ENCODE measurements at places on chromosomes 5 and 9. TPM values are rescaled to one million over a fixed set of nuclear protein-coding genes. Genes with fewer than 3 reads are reported as not detected.
A peak's percentile ranks its signal among the peaks of the same experiment; 100 is the strongest.

The POC5 gene
- total RNA-seq, result 13.0 TPM

DNA sequence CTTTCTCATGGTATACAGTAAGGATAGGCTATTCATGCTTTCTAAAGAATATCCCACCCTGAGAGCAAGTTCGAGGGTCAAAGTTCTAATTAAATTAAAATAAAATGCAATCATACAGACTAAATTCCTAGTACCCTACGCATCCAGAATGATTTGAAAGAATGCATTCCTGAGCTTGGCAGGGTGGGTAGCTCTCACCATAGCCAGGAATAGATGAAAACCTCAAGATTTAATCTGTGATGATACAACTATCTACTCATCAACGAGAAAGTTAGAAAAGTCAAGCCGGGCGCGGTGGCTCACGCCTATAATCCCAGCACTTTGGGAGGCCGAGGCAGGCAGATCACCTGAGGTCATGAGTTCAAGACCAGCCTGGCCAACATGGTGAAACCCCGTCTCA lies 32.3 kb downstream of the SERINC5 start:
- H3K36me3 ChIP-seq, result peaks cover 3% of the 10 kb centered on the region
- H3K27ac ChIP-seq, result no peak overlapping the region
- H3K4me1 ChIP-seq, result peaks cover 6% of the 10 kb centered on the region
- no peaks in the 10 kb centered on the region for H3K27me3 ChIP-seq
- H3K4me3 ChIP-seq, result no peak overlapping the region

The C6 gene
- total RNA-seq, result not detected

DNA sequence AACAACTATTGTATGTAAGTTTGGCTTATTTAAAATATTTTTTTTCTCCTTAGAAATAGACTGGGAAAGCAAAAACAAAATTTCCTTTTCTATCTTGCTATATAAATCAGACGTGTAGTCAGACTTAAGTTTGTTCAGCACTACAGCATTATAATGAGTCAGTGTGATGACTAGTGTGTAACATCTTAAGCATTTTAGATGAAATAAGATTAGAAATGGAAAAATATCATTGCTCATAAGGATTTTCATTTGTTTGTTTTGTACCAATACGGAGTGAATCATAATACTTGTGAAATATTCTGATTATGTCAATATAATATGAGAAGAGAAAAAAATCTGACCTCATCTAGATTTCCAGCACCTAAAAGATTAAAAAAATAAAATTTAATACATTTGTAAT lies 64.7 kb upstream of the RICTOR start:
- no peaks in the 10 kb centered on the region for H3K27me3 ChIP-seq
- DNase-seq, result no peak
- no peaks in the 10 kb centered on the region for H3K4me1 ChIP-seq
- no peak overlapping the region for H3K27ac ChIP-seq

The SIT1 gene
- total RNA-seq, result 1.3 TPM

GRCh38 chr5:23612701-23613100 lies 105.3 kb downstream of the PRDM9 start:
- no peaks in the 10 kb centered on the region for H3K4me1 ChIP-seq
- DNase-seq, result no peak
- no peak overlapping the region for H3K4me3 ChIP-seq
- H3K27me3 ChIP-seq, result no peaks in the 10 kb centered on the region
- H3K27ac ChIP-seq, result no peak overlapping the region

- peaks cover 3% of the 10 kb centered on the region for H3K4me1 ChIP-seq
- no peak overlapping the region for H3K4me3 ChIP-seq
- no peak for DNase-seq
- H3K27ac ChIP-seq, result no peak overlapping the region
- no peaks in the 10 kb centered on the region for H3K36me3 ChIP-seq
- no peaks in the 10 kb centered on the region for H3K27me3 ChIP-seq
These were observed 46.2 kb downstream of the F2RL2 start for GRCh38 chr5:76576996-76577395.

GRCh38 chr5:50967563-50968355 lies 301.3 kb downstream of the PARP8 start:
- H3K27ac ChIP-seq, result no peak overlapping the region
- peak; percentile 48 for DNase-seq
- peaks cover 76% of the 10 kb centered on the region for H3K27me3 ChIP-seq
- H3K4me3 ChIP-seq, result peak overlapping the region; percentile 81

DNA sequence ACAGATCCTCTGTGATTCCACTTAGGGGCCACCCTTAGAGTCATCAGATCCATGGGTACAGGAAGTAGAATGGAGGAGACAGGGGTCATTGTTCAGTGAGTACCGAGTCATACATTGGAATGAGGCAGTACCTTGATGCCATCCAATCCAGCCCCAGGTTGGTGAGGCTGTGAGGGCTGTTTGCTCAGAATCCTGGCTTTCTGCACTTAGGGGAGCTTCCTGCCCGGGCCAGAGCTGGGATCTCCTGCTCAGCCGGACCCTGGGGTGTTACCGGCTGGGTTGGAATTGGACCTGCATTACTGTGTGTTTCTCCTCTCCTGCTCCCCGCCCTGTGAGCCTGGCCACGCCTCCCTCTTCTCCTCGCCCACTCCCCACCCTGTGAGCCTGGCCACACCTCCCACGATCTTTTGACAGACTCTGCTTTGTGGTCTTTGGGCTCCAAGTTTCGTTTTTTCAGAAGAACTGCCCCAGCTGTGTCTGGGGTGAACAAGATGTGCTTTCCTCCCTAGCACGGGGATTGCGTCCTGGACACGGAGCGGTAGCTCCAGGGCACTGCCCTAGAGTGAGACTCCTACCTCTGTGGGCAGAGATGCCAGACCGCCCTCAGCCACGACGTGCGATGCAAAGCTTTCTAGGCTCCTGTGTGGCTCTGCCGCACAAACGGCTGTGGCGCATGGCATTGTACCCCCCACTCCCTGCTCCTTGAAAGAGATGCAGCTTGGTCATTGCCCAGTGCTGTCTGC lies 15.4 kb downstream of the TRAF2 start:
- no peak overlapping the region for H3K4me3 ChIP-seq
- H3K36me3 ChIP-seq, result peaks cover 38% of the 10 kb centered on the region
- H3K4me1 ChIP-seq, result no peaks in the 10 kb centered on the region
- H3K27ac ChIP-seq, result no peak overlapping the region
- DNase-seq, result peak; percentile 28
- no peaks in the 10 kb centered on the region for H3K27me3 ChIP-seq

DNA sequence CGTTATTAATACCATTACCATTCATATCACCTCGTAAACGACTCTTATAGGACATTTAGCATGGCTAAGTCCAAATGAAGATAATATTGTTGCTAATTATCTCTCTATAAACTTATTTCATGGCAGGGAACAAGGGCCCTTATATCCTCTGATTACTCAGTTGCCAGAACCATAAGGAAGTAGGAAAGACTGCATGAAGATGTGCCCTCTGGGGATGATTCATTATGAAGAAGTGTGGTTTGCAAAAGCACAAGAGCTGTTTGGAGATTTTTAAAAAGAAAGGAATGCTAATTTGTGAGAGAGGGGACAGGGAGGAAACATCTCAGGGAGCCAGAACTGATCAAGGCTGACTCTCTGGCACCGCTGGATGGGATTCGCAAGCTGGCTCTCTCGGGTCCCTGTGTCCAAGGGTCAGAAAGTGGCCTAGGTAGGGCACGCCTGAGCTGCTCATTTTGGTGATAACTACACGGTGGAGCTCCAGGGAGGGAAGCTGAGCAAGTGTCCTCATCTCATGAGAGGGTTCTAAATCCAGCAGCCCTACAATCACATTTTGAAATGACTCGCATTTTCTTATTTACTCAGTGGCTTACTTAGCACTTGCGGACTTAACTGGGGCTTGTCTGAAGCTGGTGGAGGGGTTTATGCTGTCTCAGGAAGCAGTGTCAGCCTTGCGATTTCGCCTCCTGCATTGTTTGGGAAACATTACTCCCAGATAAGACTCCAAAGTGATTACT lies 136.8 kb downstream of the C5orf15 start:
- H3K27me3 ChIP-seq, result no peaks in the 10 kb centered on the region
- no peaks in the 10 kb centered on the region for H3K4me1 ChIP-seq
- no peaks in the 10 kb centered on the region for H3K36me3 ChIP-seq

The CTSL gene
- total RNA-seq, result 33.4 TPM

- no peaks in the 10 kb centered on the region for H3K27me3 ChIP-seq
- no peak overlapping the region for H3K4me3 ChIP-seq
- DNase-seq, result no peak
- H3K36me3 ChIP-seq, result no peaks in the 10 kb centered on the region
These were observed 126.1 kb downstream of the FBXO38 start for GRCh38 chr5:148509893-148510292.

GRCh38 chr5:42718591-42718990 lies 38.0 kb upstream of the CCDC152 start:
- no peaks in the 10 kb centered on the region for H3K4me1 ChIP-seq
- no peaks in the 10 kb centered on the region for H3K36me3 ChIP-seq
- no peaks in the 10 kb centered on the region for H3K27me3 ChIP-seq
- no peak for DNase-seq
- no peak overlapping the region for H3K27ac ChIP-seq

The DAB2 gene
- 2.3 TPM for total RNA-seq

The C5orf47 gene
- 0.11 TPM for total RNA-seq

The SURF2 gene
- 44.4 TPM for total RNA-seq

The SEMA6A gene
- 335 TPM for total RNA-seq
